Right ventricle myocardium superior (tissue), 1 donor: ENCODE measurements at places on chromosomes 16 and 17.

GRCh38 chr16:66918803-66919568 is at the start of gene CDH16:
Gene CDH16, minus strand, starts transcription at chr16:66918885. Its CDS starts 820 bp downstream, at chr16:66918065.
- DNase-seq: no peak

DNA sequence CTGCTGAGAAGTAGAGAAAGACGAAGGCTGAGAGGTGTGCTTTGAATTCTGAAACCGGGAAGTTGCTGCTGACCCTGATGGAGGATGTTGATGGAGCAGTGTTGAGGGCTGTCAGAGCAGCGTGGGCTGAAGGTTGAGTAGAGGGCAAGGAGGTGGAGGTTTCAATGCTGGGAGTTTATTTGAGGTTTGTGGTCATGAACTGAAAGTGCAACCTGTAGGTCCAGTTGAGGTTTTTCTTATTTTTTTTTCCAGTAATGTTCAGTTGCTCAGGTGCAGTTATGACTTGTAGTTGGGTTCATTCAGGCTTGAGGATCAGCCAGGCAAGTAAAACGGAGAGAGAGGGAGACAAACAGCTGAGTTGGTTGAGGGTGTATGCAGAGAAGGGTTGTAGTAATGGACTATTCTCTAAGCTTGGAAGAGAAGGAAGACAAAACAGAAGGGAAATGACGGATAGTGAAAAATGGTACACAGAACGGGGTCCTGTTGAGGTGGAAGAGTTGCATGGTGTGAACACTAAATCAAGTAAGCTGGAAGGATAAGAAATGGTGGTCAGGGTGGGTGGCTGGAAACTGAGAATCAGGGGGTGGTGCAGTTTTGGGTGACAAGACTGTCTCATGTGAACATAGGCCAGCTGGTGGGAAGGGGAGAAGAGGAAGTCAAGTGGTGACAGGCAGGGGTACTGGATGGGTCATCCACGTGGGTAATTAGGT is 8.7 kb upstream of the UBE2G1 start:
- DNase-seq: no peak

GRCh38 chr16:58507195-58507962 is 7.4 kb downstream of the NDRG4 start:
- DNase-seq: no peak

DNA sequence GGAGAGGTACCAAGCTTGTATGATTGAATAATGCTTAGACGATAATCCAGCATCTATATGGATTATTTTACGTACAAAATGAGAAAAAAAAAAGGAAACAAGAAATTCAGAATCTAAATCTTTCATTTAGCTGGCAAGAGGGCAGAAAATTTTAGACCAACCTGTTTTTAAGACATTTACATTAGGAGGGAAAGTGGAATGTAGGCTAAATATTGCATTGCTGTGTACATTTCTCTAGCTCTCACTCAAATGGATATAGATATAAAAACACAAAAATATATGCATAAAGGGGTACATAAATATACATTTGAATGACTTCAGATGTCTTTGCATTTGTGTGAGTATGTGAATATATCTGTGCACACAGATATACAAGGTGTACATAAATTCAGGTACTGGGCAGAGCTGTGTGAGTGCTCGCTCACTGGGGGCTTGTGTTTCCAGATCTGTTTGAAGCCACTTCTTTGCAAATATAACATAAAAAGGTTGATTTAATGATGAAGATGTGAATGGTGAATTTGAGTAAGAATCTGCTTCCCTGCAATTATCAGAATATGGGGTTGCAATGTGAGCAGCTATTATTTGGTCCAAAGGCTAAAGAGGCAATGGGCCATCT is 14.2 kb upstream of the ZFHX3 start:
- no peak for DNase-seq

GRCh38 chr16:86321491-86321890 is 188.8 kb upstream of the FOXF1 start:
- no peak for DNase-seq

GRCh38 chr17:37062021-37062420 is 113.3 kb downstream of the AATF start:
- no peak for DNase-seq

- DNase-seq: no peak
Measured at GRCh38 chr17:21066394-21066793, 23.6 kb upstream of the USP22 start.

- DNase-seq: no peak
Measured at GRCh38 chr16:1929105-1929504, 10.9 kb upstream of the HS3ST6 start.

GRCh38 chr17:55735731-55736405 is 13.2 kb upstream of the TMEM100 start:
- no peak for DNase-seq

DNA sequence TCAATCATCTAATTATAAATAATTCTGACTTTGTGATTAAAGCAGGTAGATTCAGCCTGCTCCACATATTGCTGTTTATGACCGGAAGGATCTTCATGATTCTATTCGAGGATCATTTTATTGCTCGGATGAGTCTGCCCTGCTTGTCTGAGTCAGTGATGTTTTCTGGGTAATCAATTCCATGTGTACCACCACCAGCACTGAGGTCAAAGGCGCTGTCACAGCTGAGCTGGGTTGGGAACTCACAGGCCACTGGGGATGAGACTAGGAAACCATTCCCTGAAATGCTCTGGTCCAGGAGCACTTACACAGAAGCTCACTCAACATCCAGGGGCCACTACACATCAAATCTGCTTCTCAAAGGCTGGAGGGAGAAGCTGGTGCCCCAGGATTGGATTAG is 30.4 kb upstream of the ERN1 start:
- DNase-seq: no peak

DNA sequence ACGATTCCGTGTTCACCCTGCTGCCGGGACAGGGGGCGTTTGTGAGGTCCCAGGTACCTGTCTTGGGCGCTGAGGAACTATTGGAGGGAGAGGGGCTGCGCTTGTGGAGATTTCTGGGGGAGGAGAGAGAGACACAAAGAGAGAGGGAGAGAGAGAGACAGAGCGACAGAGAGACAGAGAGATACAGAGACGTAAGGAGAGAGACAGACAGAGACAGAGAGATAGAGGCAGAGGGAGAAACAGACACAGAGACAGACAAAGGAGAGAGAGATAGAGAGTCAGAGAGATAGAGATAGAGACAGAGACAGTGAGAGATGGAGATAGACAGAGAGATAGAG is 24.5 kb upstream of the ITGAX start:
- DNase-seq: no peak

DNA sequence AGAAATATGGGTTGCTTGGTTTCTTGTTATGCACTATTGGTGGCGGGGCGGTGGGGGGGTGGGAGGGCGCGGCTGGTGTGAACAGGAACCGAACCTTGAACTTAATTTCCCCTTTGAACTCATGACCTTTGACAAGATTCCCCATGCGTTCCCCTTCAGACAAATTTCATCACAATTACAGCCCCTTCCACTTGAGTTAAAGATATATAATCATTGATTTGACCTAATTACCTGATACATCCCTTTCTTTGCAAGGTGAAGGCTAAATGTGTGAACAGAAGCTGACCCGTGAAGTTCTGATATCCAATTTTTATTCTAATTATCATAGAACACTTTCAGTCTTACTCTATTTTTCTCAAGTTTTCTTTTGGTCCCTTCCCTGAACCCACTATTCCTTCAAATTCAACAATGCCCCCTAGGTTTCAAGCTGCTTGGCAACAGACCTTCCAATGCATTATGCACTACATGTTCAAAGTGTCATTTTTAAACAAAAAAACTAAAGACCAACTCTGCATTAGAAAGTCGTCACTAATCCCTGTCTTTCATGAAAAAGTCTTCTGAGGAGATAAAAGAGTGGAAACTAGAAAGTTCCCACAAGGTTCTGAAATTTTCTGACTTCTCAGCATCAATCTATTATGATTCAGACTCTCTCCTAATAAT is 116.8 kb downstream of the SKAP1 start:
- no peak for DNase-seq

DNA sequence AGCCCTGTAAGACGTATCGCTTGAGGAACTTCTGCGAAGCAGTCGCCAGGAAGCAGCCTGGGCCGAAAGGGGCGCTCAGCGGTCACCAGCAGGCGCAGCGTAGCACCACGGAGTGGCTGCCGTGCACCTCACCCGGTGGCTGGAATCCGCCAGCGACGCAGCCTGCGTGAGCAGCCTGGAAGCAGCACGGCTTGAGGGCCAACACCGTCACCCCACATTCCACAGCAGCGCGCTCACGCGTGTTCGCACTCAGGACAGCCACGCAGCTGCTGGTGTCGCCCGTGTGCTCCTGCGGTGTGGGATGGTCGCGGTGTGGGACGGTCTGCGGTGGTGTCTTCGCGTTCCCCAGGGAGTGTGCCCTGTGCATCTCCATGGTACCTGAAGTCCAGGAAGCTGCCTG is 9.6 kb downstream of the UBE2I start:
- no peak for DNase-seq

DNA sequence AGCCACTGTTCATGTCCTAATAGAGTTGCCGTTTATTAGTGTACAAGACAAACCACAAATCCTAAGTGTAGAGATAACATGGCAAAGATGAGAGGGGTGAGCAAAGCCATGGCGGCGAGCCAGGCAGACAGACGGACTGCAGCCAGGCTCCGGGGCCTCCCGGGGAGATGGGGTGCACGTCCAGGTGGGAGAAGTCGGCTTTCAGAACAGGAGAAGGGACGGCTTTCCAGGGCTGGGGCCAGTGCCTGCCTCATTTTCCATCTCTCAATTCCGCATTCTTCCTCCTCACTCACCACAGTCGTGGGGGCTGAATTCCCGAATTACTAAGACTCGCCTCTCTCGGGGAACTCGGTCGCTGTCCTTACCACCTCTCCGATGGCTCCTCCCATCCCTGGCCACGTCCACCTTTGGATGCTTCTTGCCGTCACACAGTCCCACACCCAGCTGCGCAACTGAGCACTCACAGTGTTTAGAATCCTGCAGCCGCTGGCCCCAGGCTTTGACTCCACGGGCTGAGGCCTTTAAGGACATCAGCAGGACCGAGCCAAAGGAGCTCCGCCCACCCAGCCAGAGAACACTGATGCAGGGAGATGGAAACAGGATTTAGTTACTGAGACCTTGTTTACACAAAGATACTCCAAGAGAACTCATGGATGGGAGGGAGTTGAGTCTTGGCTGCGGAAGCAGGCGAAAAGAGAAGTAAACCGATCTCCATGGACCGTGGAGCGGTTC is 59.7 kb downstream of the RNF112 start:
- DNase-seq: peak; percentile 88

- no peak for DNase-seq
Measured at GRCh38 chr16:77169650-77170236, 21.2 kb upstream of the MON1B start.

DNA sequence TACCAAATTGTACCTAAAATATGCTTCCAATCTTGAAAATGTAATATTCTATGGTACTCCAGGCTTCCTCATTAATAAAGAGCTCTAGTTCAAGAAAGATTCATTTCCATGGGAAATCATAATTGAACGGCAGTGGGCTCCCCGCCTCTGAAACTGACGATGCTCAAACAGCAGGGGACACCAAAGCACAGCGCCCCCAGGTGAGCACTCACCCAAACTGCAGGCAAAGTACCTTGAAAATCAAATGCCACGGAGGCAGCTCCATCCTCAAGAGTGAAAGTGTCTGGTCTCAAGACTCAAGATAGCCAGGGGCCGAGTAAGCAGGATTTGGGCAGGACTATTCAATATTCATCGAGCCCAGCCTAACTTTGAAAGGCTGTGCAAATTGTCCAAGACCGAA is 217.4 kb upstream of the TNRC6C start:
- no peak for DNase-seq
